GM10248 (cell line): ENCODE measurements at places on chromosomes 2 and 18.

GRCh38 chr2:36404318-36404717 is 48.7 kb downstream of the CRIM1 start:
- no peak for DNase-seq

DNA sequence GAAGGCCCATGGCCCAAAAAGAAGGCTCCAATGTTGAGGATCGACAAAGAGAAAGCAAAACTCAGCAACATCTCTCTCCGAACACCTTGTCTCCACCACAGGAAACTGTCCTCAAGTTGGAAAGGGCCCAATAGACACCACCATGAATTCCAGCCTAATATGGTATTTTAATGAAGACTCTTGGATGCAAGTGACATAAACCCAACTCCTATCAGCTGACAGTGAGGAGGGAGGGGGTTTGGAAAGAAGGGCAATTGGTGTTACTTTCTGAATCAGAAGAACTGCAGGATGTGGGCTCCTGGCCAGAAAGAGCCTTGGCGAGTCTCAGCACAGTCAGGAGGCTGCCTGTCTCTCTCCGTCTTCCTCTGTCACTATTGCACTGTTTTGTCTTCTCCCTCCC is 40.3 kb upstream of the SIGLEC15 start:
- no peak for DNase-seq

GRCh38 chr2:119184512-119184911 is 26.0 kb upstream of the C1QL2 start:
- no peak for DNase-seq

DNA sequence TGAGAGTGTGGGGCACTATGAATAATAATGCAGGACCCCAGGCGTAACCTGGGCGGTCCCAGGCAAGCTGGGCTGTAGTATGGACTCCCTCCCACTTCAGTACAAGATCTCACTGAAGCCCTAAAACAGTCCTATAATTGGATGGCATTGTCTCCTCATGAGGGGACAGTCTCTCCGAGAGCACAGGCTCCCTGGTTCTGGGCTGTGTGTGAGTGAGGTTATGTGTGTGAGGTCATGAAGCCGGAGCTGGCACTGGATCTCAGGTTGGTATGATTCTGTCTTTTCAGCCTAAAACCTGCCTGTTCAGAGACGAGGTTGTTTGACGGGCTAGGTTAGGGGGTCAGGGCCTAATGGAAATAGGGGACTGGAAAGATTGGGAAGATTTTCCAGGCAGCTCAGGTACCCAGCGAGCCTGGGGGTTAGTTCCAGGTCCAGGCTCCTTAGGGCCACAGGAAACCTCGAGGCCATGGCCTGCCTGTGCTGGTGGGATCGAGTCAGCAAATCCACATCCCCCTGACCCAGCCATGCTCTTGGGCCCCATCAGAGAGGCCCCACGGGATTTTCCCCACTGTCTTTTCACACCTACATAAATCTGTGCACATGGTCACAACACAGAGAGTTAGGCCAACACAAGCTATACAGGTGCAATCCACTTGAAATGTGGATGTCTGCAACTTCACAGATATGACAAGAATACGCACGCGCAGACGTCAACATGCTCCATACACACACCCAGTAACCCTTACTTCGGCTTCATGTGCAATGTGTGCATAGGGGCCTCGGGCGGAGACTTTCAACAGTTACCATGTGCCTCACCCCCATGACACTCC is 94.8 kb downstream of the INHBB start:
- DNase-seq: no peak

DNA sequence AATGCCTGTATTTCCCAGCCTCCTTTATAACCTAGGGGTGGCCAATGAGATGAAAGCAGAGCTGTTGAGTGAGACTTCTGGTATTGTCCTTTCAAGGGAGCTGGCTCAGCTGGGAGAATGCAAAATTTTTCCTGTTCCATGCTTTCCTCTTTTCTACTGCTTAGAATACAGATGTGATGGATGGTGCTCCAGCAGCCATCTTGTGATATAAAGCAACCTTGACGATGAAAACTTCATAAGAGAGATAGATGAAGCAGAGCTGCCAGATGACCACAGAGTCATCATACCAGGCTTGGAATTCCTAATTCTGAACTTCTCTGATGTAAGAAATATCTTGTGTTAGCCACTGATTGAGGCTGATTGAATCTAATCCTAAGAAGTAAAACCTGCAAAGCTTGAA is 11.9 kb upstream of the INHBB start:
- DNase-seq: no peak

DNA sequence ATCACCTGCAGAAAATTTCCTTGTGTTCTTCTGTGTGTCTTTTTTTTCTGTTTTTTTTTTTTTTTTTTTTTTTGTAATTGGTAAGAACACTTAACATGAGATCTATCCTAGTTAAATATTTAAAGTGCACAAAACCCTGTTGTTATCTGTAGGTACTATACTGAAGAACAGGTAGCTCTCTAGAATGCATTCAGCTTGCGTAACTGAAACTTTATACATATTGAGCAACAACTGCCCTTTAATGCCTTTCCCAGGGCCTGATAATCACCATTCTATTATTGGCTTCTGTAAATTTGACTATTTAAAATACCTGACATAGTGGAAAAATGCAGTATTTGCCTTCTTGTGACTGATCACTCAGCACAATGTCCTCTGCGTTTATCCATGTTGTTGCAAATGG is 701.8 kb downstream of the SUCLG1 start:
- no peak for DNase-seq

- DNase-seq: no peak
Observed at GRCh38 chr18:56639104-56639381, 651 bp upstream of the TXNL1 start.

GRCh38 chr18:63528863-63529492 is 13.2 kb upstream of the SERPINB12 start:
- no peak for DNase-seq

DNA sequence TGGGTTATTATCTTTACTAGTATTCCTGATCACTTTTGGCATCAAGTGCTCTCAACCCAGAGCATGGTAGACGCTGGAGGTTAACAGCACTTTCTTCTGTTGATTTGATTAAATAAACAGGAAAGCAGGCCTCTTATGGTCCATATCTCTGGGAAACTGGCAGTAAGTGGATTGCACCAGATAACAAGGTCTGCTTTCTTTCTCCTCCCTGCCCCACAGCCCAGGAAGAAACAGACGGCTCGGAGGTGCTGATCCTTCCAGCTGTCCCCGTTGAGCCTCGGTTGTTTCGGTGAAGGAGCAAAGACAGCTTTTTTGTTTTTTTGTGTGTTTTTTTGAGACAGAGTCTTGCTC is 100.8 kb upstream of the KCTD1 start:
- DNase-seq: no peak

GRCh38 chr2:107218208-107218607 is 332.2 kb upstream of the ST6GAL2 start:
- no peak for DNase-seq

DNA sequence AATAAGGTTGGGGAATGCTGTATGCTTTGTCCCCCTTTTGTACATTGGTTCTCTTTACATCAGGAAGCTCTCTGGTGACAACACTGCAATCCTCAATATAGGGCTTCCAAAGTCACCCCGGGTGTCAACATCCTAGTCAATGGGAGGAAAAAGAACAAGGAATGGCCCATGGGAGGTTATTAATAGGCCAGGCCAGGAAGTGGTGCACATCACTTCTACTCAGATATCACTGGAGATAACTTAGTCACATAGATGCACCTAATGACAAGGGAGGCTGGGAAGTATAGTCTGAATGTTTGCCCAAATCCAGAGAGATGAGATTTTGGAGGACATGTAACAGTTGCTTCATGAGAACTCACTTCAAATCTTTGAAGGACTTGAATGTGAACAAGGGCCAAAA is 274.7 kb downstream of the DYSF start:
- no peak for DNase-seq

DNA sequence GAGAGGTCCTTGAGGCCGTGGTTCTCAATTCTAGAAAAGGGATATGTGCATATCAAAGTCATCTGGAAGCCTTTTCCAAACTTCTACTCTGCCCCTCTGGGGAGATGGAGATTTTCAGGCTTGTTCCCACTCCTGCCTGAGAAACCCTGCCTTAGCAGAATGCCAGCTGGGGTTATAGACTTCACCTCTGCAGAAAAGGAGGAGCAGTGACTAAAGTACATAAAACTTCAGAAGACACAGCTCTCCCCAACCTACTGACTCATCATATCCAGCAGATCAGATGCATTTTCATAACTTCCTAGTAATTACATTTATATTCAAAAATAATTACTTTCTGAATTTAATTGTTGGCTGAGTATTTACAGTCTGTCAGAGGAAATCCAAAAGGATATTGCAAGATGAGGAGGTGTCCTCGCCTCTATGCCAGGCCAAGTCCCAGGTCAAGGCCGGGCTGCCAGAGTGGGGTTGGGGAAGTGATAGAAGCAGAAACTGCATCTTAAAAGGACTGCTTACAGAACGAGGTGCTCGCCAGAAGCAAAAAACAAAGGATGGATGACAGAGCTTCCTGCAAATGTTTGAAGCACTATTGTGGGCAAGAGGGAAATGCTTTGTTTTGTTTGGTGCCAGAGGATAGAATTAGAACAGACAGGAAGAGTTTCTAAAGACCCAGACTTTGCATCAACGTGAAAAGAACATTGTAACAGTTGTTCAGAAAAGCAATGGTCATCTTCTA is 75.6 kb upstream of the APCDD1 start:
- DNase-seq: no peak
